ENCODE measurements at places on chromosomes 6 and 20. TPM values are rescaled to one million over a fixed set of nuclear protein-coding genes. Genes with fewer than 3 reads are reported as not detected.

GRCh38 chr6:149342525-149342924, 25.0 kb downstream of the TAB2 start:
- H3K27ac ChIP-seq: peak overlapping the region; percentile 51
- H3K36me3 ChIP-seq: peaks cover 27% of the 10 kb centered on the region
- no peak for DNase-seq
- no peaks in the 10 kb centered on the region for H3K27me3 ChIP-seq
- peaks cover 89% of the 10 kb centered on the region for H3K4me1 ChIP-seq

The CPNE5 gene
- 0.16 TPM for polyA plus RNA-seq

GRCh38 chr6:21500314-21501020, 93.1 kb upstream of the SOX4 start:
- no peaks in the 10 kb centered on the region for H3K36me3 ChIP-seq
- no peaks in the 10 kb centered on the region for H3K4me1 ChIP-seq
- no peak overlapping the region for H3K4me3 ChIP-seq
- H3K27ac ChIP-seq: no peak overlapping the region
- no peak for DNase-seq
- peaks cover 2% of the 10 kb centered on the region for H3K27me3 ChIP-seq

DNA sequence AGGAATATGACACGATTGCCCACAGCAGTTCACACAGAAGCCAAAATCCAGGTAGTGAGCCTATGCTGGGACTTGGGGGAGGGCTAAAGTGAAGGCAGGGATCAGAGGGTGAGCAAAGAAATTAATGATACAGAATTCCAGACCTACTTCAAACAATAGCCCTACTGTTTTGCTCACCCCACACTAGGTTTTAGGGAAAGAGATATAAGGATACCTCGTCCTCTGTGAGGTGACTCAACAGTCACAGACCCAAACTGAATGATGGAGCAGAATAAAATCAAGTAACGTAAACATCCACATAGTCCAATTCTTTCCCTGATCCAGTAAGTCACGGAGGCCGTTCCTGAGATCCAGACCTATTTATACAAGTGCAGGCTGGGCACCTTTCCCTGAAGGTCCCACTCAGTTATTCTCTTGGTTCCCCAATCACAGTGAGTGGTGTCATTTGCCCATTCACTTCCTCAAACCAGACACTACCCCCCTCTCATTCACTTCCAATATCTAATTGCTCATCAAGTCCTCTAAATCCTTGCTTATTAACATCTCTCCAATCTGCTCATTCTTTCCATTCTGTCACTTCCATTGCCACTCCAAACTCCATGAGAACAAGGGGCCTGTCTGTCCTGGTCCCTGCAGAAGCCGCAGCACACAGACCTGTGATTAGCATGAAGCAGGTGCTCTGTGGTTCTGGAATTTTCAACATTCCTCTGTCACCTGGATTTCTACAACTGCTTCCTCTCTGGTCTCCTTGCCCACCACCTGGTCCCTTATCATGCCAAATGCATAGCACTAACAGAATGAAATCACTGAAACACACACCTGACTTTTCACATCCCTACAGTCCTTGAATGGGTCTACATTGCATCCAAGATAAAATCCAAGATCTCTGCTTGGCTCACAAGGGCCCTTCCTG, 55.9 kb downstream of the ATXN1 start:
- no peaks in the 10 kb centered on the region for H3K36me3 ChIP-seq
- H3K27ac ChIP-seq: no peak overlapping the region
- H3K4me1 ChIP-seq: peaks cover 32% of the 10 kb centered on the region
- no peaks in the 10 kb centered on the region for H3K27me3 ChIP-seq

DNA sequence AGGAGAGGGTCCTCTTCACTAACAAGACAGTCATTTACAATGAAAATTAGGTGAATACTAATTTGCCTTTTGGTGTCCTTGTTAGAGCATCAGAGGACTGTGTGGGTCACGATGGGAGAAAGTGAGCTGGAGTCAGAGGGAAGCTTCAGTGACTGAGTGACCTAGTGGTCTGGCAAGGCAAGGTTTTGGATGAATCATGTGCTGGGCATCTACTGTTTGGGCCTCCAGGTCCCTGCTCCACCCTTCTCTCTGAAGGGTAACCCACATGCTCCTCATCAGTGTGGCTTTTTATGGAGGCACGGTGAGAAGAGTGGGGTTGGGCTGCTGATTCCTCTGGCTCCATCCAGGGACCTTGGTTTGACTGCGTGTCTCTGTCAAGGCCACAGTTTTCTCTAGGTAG, 60.5 kb upstream of the EXOC2 start:
- H3K4me3 ChIP-seq: no peak overlapping the region
- no peak overlapping the region for H3K27ac ChIP-seq
- no peaks in the 10 kb centered on the region for H3K27me3 ChIP-seq
- H3K4me1 ChIP-seq: no peaks in the 10 kb centered on the region

The POLR1H gene
- polyA plus RNA-seq: 133 TPM

- H3K27me3 ChIP-seq: peaks cover 5% of the 10 kb centered on the region
- no peak overlapping the region for H3K4me3 ChIP-seq
- H3K27ac ChIP-seq: no peak overlapping the region
- no peak for DNase-seq
- no peaks in the 10 kb centered on the region for H3K36me3 ChIP-seq
Observed at GRCh38 chr6:169955731-169956437, 204.5 kb downstream of the ERMARD start.

DNA sequence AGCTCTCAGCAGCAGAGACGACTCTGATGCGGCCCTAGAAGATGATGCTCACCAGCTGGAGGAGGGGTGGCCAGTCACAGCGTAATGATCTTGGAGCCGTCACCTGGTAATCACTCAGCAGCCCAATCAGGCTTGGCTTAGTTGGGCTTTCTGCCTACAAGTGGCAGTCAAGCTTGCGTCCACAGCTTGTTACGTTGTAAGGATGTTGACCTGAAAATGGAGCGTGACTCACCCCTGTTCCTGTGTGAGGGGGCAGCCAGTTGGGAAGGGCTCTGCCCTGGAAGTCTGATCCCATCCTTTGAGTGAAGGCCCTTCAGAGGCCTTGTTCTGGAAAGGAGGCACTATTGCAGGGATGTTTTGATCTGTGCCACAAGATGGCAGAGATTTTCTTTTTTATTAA, 49.8 kb downstream of the SPATA2 start:
- peaks cover 78% of the 10 kb centered on the region for H3K36me3 ChIP-seq
- no peaks in the 10 kb centered on the region for H3K27me3 ChIP-seq
- H3K4me1 ChIP-seq: no peaks in the 10 kb centered on the region
- no peak overlapping the region for H3K4me3 ChIP-seq
- no peak overlapping the region for H3K27ac ChIP-seq
- no peak for DNase-seq

The PTK6 gene
- 0.21 TPM for polyA plus RNA-seq

GRCh38 chr6:169677096-169677495, 24.7 kb downstream of the WDR27 start:
- peaks cover 1% of the 10 kb centered on the region for H3K36me3 ChIP-seq
- no peak overlapping the region for H3K27ac ChIP-seq
- no peaks in the 10 kb centered on the region for H3K27me3 ChIP-seq

- H3K36me3 ChIP-seq: no peaks in the 10 kb centered on the region
- H3K27me3 ChIP-seq: no peaks in the 10 kb centered on the region
- H3K27ac ChIP-seq: no peak overlapping the region
- no peak overlapping the region for H3K4me3 ChIP-seq
Observed at GRCh38 chr6:118122161-118122725, 215.2 kb downstream of the SLC35F1 start.
